Inflammatory macrophage treated with lipopolysaccharide for 4 hours (primary cell): ENCODE measurements at places on chromosomes 12 and 14.

DNA sequence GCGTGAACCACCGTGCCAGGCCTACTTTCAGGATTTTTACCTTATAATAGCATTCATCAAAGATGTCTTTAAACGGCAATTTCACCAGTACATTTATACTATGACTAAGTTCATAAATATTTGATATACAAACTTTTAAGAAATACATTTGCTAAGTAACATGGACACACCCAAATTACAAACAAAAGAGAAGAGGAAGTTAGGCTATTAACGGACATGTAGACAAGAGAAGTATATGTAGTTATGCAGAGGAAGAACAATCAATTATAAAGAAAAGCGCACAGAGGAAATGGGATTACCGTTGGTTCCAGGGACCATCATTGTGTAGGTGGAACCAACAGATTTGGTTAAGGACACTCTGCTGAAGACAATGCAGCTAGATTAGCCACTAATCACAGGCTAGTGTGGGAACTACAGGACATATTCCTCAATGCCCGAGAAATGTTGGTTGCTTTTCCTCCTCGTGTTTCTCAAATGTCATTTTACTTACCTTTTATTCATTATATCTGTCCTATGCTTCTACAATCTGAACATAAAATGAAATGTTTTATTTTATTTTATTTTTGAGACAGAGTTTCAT is 24.0 kb upstream of the PKP2 start:
- peak; percentile 26 for DNase-seq

DNA sequence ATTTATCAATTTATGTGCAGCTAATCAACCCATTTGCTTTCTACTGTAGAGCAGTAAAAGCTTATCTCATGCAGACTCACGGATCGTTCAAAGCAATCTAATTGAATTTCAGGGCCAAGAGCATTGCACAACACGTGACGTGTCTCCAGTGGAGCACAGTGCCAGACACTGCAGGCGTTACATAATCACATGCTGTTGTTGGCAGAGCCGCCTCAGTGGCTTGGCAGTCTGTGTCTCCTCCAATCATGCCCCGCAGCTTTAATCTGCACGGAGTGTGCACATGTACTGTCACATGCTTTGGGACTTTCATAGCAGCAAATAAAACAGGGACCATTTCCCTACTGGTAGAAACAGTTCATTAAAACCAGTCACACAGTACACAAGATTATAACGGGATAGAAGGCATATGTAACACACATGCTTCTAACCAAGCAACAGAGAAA is 309.3 kb downstream of the ITPR2 start:
- peak; percentile 94 for DNase-seq

GRCh38 chr12:47082796-47083621 is 3.2 kb upstream of the AMIGO2 start:
- peak; percentile 76 for DNase-seq

DNA sequence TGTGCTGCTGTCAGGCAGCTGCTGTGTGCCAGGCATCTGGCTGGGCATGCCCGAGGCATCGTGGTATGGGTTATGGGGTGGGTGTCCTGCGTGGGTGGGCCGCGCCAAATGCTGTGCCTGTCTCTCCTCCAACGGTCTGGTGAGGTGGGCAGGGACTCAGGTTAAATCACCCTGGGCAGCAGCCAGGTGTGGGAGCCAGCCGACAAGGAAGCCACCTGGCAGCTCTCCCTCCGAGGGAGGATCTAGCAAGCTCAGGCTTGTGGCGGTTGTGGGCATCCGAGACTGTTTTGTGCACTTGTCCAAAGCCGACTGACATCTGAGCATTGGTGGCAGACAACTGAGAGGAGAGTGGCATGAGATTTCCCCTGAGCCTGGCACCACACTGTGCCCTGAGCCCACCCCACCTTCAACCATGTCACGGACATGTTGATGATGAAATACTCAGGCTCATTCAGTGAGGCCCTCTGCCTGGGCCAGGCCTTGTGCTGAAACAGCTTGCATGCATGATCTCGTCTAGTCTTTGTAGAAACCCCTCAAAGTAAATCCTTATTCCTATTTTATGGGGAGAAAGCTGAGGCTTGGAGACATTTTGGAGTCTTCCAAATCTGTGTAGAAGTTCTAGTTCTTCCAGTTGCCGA is 181.8 kb upstream of the MYL2 start:
- no peak for DNase-seq

DNA sequence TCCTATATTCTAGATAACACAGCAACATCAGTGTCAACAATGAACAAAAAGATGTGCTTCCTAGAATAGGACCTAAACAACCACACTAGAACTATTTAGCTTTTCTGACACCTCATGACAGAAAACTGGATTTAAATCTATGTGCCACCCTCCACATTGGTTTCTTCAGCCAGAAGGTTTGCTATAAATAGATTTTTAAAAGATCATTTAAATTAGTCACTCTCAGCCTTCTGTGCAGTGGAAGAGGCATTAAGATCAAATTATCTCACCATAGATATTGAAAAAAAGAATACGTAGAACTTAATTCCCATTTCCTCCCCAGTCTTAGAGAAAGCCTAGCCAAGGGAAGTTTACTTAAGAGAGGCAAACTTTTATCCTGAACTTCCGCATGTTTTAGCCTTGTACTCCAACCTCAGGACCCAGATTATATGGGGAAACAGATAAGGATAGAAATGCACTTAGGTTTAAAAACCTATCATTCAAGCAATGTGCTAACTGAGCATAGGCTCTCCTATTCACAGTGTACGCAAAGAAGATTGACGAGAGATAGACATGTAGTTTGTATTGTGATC is 59.6 kb downstream of the NELL2 start:
- no peak for DNase-seq

- no peak for DNase-seq
Observed at GRCh38 chr12:69091442-69092017, 147.8 kb upstream of the CPSF6 start.
